ENCODE measurements at places on chromosomes 4 and X. TPM values are rescaled to one million over a fixed set of nuclear protein-coding genes. Genes with fewer than 3 reads are reported as not detected.

Gene DMRTC1
- not detected for total RNA-seq

Gene CSAG2
- not detected for total RNA-seq

Gene VCX3B
- total RNA-seq: not detected

Gene DUSP9
- total RNA-seq: 0.11 TPM

Gene CHRDL1
- 1.2 TPM for total RNA-seq

Gene TTC29
- 0.66 TPM for total RNA-seq

Gene TAF7L
- 1.9 TPM for total RNA-seq

Gene INTU
- total RNA-seq: 8.1 TPM

Gene DUX4
- not detected for total RNA-seq

Gene NXF2B
- total RNA-seq: not detected

Gene GPRASP2
- total RNA-seq: 42.2 TPM

Gene GPR50
- total RNA-seq: not detected

Gene CDS1
- 0.37 TPM for total RNA-seq

Gene GC
- total RNA-seq: not detected

Gene RNF128
- total RNA-seq: 1.5 TPM

Gene ATOH1
- not detected for total RNA-seq

Gene ALAS2
- not detected for total RNA-seq

Gene TSPAN7
- not detected for total RNA-seq

Gene SMAD1
- 16.4 TPM for total RNA-seq

Gene FAM47A
- not detected for total RNA-seq

Gene TCEAL9
- 145 TPM for total RNA-seq

Gene ADGRG4
- not detected for total RNA-seq

Gene JCHAIN
- 1.2 TPM for total RNA-seq

Gene CXCL13
- not detected for total RNA-seq

Gene GPC3
- not detected for total RNA-seq

Gene SAGE1
- total RNA-seq: not detected

Gene SOD3
- total RNA-seq: 5.2 TPM

Gene HEPH
- total RNA-seq: 19.0 TPM

Gene SEC31A
- 368 TPM for total RNA-seq

Gene RASGEF1B
- 1.1 TPM for total RNA-seq

Gene NAP1L3
- total RNA-seq: 7.1 TPM

Gene PLP1
- total RNA-seq: under 0.01 TPM

Gene ALPK1
- 38.3 TPM for total RNA-seq

Gene KDM5C
- total RNA-seq: 107 TPM

Gene ANTXR2
- total RNA-seq: 147 TPM

Gene GAGE1
- not detected for total RNA-seq

Gene CSN1S1
- not detected for total RNA-seq

Gene FAM9B
- total RNA-seq: not detected

Gene THAP6
- 13.7 TPM for total RNA-seq

Gene CT45A2
- not detected for total RNA-seq

Gene ADAMTS3
- total RNA-seq: 3.6 TPM

Gene CFI
- 3.0 TPM for total RNA-seq

Gene HMGB3
- total RNA-seq: 28.4 TPM

Gene ENPP6
- total RNA-seq: not detected

Gene DDX53
- not detected for total RNA-seq

Gene MOSPD2
- total RNA-seq: 28.0 TPM

All from uterine smooth muscle cell (primary cell).